ENCODE measurements at places on chromosomes 12 and 14. TPM values are rescaled to one million over a fixed set of nuclear protein-coding genes. Genes with fewer than 3 reads are reported as not detected.

DNA sequence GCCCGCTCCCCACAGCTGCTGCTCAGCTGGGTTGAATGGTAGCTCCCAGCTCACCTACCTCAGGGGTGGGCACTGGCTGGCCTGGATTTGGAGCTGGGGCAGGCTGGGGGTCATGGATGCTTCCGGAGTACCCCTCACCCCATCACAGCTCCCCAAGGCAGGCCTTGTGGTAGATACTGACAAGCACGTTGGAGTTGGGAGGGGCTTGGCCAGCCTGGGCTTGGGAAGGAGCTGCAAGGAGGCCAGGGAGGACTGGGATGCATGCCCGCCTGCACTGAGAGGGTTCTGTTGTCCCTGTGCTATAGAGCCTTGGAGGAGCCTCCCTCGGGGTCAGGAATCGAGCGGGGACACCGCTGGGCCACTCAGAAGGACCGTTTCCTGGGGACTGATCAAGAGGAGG lies 14.2 kb downstream of the TMEM63C start:
- DNase-seq = no peak

- DNase-seq = no peak
Measured at GRCh38 chr12:121061831-121062230, 22.8 kb upstream of the OASL start.

GRCh38 chr14:95056476-95056875 lies 100.9 kb downstream of the DICER1 start:
- DNase-seq = no peak

DNA sequence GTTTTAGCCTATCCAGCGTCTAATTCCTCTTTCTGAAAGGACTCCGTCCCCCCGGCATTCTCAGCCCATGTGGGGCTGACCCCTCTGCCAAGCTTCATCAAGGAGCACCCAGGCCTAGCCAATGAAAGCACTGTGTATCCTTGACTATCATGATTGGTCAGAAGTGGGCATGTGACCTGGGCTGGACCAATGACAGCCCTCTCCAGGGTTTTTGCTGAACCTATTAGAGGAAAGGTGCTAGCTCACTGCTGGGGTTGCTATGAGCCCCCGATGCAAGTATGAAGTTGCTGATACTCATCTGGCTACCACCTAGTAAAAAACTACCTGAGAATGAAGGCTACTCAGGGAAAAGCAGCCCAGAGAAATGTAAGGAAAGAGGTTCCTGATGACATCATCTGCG lies 68.1 kb downstream of the LRRC74A start:
- DNase-seq = no peak

- DNase-seq = no peak
Measured at GRCh38 chr14:102219316-102219715, 79.6 kb downstream of the WDR20 start.

DNA sequence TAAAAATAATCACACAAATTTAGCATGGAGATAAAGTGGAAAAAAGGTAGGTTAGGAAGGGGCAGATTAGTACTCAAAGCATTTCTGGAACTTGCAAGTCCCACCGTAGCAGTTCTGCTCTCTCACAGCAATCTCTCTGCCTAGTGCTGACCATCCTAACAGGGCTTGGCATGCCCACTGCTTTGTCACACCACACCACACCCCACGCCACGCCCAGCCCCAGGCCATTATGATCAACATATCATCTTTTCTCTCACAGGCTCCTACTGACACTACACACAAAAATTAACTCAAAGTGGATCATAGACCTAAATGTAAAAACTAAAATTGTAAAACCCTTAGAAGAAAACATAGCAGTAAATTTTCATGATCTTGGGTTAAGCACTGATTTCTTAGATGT lies 273.7 kb downstream of the DAD1 start:
- DNase-seq = no peak

DNA sequence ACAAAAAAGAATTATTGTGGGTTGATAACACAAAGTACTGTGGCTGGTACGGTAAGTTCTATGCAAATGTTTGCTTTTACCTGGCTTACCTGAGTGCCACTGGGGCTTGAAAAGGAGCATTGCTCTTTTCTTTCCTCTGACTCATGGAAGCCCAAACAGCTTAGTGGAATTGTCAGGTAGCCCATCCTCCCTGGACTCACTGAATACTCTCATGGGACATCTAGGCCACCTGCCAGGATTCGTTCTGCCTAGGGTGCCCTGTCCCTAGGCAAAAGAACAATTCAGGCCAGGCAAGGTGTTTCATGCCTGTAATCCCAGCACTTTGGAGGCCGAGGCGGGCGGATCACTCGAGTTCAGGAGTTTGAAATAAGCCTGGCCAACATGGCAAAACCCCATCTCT lies 22.5 kb upstream of the YAF2 start:
- DNase-seq = no peak

GRCh38 chr14:32473464-32473855 lies 144.4 kb downstream of the AKAP6 start:
- DNase-seq = no peak

DNA sequence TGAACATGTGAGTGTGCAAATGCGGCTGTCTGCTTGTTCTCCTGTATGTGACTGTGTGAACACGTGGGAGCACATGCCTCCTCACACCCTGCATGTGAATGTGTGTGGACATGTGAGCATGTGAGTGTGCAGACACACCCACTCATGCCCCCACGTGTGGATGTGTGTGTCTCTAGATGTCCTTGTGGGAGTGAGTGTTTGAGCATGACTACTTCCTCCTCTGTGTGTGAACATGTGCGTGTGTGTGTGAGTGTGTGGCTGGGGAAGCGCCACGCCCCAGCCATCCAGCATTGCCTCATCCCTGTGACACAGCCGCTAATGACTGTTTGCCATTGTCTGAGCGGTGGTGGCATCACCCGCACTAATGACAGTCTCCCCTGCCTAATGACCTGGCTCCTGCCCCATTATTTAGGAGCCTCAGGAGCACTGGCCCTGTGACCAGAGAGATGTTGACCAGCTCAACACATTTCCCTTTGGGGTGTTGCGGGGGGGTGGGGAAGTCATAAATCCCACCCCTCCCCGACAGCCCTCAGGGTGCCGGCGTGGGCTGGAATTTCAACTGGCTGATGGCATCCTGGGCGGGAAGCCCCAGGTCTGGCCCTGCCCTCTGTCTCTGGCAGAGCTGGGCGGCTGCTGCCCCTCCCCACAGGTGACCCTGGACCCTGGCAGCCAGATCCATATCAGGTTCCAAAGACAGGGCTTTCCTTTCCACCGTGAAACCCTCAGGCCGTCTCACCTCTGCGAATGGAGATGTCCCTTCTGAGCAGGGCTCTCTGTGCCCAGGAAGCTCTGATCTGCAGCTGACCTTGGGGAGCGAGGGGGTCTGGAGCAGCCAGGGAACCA lies 11.5 kb upstream of the KRT80 start:
- peak; percentile 16 for DNase-seq

- DNase-seq = no peak
Measured at GRCh38 chr14:67820428-67820971, 921 bp downstream of the RAD51B start.

GRCh38 chr12:94263011-94263811 lies 114.8 kb downstream of the PLXNC1 start:
- no peak for DNase-seq

DNA sequence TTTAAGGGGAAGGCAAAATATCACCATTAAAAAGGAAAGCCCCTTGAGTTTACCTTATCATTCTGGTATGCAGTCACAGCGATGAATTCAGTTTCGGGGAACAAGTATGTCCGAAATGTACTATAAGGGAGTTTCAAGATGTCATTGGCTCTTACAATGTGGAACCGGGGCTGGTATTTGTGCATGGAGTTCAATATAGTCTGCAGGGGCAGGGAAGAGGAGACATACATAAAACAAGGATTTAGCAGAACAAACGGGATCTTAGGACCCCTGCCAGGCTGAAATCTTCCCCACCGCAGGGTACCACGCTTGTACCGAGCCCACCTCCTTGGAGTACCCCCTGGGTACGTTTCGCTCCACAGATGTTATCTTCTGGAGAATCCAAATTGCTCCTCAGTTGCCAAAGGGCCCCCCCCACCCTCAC lies 4.5 kb downstream of the TBX3 start:
- no peak for DNase-seq

DNA sequence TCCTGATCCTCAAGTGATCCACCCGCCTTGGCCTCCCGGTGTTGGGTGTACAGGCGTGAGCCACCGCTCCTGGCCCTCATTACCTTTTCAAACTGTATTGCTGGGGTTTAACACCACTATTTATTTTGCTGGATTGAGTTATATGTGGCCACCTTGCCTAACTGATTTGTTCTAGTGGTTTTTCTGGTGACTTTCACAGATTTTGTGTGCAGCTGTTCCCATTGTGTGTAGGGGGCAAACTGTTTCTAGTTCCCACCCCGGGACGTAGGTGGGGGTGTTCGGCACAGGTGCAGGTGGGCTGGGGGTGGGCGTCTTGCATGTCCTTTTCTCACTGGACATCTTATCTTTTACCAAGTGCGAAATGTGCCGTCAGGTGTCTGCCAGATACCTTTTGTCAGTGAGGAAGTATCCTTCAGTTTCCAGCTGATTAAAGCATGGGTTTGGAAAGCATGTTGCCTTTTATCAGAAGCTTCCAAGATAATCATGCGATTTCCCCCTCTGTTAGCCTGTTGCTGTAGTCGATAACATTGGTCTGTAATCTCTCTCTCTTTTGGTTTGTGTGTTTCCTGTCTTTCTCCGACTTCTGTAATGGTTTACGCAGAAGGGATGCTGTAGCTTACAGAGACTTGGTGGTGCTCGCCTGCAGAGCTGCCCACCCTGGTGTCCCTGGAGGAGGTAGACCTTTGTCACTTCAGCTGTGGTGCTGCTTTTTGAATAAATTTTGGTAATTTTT lies 33.6 kb downstream of the AACS start:
- DNase-seq = no peak

- no peak for DNase-seq
Measured at GRCh38 chr12:53603804-53604203, 22.4 kb downstream of the ATF7 start.

- DNase-seq = peak; percentile 63
Measured at GRCh38 chr14:99511421-99512109, 30.4 kb downstream of the CCNK start.

- DNase-seq = no peak
Measured at GRCh38 chr12:110012137-110012536, 12.9 kb downstream of the ANKRD13A start.

GRCh38 chr14:74824997-74825396 lies 50.9 kb downstream of the PROX2 start:
- no peak for DNase-seq

DNA sequence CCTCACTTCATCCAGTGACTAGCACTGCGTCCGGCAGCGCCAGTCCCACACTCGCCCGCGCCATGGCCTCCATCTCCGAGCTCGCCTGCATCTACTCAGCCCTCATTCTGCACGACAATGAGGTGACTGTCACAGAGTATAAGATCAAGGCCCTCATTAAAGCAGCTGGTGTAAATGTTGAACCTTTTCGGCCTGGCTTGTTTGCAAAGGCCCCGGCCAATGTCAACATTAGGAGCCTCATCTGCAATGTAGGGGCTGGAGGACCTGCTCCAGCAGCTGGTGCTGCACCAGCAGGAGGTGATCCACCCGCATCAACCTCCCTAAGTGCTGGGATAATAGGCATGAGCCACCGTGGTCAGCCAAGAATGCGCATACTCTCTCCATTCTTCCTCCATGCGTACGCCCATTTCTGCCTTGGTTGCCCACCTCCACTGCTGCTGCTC lies 59.9 kb downstream of the IRF2BPL start:
- no peak for DNase-seq

DNA sequence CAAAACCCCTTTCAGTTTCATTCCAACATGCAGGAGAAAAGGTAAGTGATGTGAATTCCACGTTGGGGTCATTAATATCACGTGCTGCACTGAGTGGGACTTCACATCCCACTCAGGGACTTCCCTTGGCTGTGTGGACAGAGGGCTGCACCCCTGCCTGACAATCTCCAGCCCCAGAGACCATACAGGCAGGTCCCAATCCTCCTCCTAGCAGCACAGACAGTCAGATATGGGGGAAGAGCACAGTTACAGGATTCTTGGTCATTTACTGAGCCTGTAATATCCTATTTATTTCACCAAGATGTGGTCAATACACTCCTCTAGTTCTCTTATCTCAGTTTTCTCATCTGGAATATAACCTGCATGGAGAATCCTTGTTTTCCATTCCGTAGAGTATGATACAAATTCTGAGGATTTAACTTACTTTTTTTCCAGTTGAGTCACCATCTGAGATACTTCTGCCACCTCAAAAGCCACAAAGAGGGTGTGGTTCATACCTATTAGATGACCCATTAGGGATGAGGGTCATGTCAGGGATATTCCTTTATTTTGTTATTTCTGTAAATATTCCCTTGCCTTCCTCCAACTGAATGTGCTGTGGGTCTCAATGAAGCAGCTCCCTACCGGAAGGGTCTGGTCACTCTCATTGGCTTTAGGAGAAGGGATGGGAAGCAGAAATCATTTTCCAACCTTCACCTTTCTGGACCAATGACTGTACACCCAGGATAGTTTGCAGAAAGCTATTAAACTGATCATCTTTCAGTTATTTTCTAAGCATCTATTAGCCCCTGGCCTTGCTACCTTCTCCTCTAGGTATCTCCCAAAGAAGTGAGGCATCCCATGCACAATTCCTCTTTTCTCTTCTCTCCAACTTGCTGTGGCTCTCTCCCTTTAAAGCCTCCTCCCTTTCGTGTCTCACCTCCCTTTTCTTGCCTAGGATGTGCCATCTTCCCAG lies 43.0 kb upstream of the NTF3 start:
- no peak for DNase-seq

DNA sequence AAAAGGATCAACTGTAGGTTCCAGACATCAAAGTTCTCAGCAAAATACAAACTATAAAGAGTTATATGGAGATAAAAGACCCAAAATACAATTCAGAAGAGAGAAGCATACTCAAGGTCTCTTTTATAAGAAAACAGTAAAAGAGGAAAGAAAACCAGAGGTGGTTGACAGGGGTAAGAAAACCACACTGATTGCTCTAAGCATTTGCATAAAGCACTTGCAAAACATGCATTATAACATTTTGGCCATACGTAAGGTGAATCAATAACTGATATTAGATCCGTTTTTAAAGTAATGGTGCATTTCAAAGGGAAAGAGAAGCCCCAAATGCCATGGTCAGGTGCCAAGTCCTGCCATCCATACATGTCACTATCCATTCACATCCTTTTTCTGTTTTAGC lies 5.9 kb downstream of the DDHD1 start:
- no peak for DNase-seq

DNA sequence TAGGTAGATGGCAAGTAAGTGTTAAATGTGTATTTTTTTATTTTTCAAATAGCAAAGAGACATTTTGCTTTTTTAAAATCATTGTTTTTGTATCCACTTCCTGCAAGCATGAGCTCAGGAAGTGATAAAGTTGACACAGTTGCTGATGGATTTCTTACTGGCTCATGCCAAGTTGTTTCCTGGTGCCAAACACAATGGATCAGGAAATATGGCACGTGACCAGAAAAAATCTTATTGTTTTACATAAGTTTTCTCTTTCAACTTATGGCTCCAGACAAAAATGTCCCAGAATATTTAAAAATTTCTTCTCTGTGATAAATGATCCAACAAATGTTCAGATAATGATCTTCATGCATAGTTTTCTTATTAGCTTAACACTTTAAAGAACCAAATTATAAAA lies 1279.1 kb upstream of the FLRT2 start:
- no peak for DNase-seq

GRCh38 chr12:75528272-75528671 lies 16.9 kb upstream of the KRR1 start:
- DNase-seq = no peak

GRCh38 chr14:89160437-89160836 lies 256.6 kb downstream of the FOXN3 start:
- no peak for DNase-seq

Gene YLPM1
- total RNA-seq = 99.9 TPM

Gene DIABLO
- total RNA-seq = 68.7 TPM

Gene NTF3
- 5.0 TPM for total RNA-seq

Gene PRICKLE1
- total RNA-seq = 6.4 TPM

Gene ALDH2
- 55.2 TPM for total RNA-seq

Gene ASPG
- total RNA-seq = not detected

Gene SYT1
- 155 TPM for total RNA-seq

Gene TEX22
- total RNA-seq = 2.7 TPM

Gene AQP2
- not detected for total RNA-seq

All from glutamatergic neuron (in vitro differentiated cells).